Kidney (tissue), 22 donors: ENCODE measurements at places on chromosomes 12 and 14. TPM values are rescaled to one million over a fixed set of nuclear protein-coding genes. Genes with fewer than 3 reads are reported as not detected.

Gene MANSC1
- polyA plus RNA-seq: 14.1 TPM

Gene TBX5
- polyA plus RNA-seq: not detected

Gene VASH1
- polyA plus RNA-seq: 4.1 TPM

Gene EXOC3L4
- 15.6 TPM for polyA plus RNA-seq

Gene PSMA3
- 164 TPM for polyA plus RNA-seq

Gene RND1
- polyA plus RNA-seq: 2.2 TPM

GRCh38 chr12:87120440-87120839 is 864.2 kb upstream of the MGAT4C start:
- no peak for DNase-seq

DNA sequence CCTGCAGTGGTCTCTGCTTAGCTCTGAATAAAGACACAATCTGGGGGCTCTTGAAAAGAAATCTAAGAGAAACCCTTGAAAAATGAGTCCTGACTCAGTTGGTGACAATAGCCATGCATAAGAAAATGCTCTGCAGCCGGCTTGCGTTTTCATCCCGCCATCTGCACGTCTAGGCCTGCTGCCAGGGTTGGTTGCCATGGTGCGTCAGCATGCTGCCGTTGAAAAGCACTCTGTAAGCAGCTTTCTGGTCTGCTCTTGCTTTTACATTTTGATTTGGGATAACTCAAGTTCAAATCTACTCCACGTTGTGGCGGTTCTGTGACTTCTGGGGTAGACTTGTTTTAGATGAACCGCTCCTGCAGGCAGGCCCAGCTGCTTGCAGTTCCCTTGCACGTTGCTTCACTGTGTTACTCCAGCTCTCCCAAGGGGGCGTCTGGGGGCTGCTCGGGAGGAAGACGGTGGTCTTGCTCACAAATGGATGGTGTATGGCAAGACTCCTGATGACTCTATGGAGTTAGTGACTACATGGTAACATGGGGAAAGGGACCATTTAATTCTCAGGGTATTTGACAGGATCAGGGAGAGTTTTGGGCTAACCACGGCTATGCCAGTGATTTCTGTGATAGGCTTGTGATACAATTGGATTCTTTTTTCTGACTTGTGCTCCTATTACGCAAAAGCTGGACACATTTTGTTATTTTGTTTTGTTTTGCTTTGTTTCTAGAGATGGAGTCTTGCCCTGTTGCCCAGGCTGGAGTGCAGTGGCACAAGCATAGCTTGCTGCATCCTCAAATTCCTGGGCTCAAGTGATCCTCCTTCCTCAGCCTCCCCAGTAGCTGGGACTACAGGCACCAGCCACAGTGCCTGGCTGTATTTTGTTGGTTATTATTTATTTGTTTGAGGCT is 15.8 kb downstream of the WNT5B start:
- no peak for DNase-seq

- DNase-seq: no peak
Measured at GRCh38 chr14:51593397-51593796, 58.3 kb upstream of the FRMD6 start.

DNA sequence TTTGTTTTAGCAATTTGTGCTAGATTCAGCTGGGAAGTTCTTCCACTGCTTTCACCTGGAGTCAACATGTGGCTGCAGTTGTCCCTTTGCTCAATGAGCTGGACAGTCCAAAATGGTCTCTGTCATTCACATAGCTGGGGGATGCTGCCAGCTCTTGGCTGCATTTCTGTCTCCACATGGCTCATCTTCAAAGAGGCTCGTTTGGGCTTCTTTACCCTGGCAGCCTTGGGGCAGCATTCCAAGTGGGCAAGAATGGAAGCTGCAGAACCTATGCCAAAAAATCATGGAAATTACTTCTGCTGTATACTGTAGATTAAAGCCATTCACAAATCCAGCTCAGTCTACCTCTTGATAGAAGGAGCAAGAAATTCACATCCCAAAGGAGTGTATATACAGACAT is 199.1 kb downstream of the SLC5A8 start:
- DNase-seq: no peak

DNA sequence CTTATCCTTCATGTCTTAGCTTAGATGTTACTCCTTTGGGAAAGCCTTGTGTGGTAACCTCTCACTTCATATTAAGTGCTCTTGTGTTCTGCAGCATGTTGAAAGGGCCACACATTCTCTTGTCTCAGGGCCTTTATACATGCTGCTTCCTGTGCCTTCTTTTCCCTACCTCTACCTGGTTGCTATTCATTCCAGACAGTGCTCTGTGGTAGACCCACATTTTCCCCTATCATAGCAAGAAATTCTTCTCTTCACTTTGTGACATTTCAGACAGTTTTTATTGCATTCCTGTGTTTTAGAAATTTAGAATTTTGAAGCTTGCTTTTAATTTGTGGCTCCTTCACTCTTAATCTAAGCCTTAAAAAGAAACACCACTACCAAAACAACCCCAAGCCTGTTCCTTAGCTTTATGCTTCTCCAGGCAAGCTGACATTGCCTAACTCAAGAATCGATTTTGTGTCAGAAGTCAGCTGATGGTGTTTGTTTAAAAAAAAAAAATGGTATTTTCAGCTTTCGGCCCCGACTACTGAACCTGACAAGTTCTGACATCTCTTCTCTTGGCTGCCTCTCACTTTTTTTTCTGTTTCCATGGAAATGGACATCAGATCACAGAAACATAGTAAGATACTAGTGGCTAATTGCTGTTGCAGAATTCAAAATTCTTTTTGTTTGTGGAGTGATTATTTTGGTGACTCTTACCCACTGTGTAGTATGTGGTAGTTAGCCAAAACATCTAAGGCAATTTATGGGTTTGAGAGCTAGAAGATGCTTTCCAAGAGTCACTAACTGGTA is 156.3 kb downstream of the NUBPL start:
- peak; percentile 9 for DNase-seq

DNA sequence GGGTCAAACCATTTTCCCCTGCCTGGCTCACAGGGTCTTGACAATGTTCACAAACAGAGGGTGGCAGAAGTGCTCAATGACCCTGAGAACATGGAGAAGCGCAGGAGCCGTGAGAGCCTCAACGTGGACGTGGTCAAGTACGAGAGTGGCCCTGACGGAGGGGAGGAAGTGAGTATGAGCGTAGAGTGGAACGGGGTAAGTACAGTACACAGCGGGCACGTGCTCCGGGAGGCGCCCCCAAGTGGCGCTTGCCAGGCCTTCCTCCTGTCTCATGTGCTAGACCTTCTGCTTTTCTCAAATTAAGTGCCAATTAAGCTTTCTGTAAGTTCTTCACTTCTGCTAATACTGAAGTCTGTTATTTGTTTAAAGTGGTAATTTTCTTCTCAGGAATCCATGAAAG is 35.9 kb downstream of the XRCC3 start:
- DNase-seq: peak; percentile 55

- no peak for DNase-seq
Measured at GRCh38 chr12:96361074-96361473, 39.2 kb downstream of the CDK17 start.

DNA sequence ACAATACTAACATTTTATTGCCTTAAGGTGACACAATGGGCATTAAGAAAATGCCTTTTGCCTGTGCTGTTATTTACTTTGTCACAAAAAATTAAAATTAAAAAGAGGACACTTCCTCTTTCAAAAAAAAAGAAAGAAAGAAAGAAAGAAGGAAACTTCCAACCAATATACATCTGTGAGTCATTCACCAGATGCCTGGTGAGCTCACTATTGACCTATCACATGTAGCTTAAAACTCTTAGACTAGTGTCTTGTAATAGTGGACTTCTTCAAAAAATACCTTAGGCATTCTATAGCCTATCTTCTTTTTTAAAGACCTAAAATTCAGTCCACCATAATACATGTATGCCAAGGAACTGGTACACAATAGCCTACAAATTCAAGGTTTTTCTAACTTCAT is 4.9 kb upstream of the SOX5 start:
- DNase-seq: no peak

- no peak for DNase-seq
Measured at GRCh38 chr12:71201136-71201679, 43.4 kb upstream of the TSPAN8 start.
